ENCODE measurements at places on chromosomes 16 and 17.

DNA sequence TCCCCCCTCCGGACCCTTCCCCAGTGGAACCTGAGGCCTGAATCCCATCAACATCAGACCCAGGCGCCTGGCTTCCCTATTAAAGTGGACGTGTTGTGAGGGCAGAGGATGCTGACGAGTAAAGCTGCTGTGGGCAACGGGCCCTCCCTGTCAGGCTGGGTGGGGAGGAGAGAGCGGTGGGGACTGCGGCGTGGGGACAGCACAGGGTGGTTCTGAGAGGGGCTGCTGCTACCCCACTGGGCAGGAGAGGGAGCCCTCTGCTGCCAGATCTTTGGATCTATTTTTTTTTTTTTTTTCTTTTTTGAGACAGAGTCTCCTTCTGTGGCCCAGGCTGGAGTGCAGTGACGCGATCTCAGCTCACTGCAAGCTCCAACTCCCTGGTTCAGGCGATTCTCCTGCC is 5.9 kb downstream of the CA5A start:
- DNase-seq, result no peak

DNA sequence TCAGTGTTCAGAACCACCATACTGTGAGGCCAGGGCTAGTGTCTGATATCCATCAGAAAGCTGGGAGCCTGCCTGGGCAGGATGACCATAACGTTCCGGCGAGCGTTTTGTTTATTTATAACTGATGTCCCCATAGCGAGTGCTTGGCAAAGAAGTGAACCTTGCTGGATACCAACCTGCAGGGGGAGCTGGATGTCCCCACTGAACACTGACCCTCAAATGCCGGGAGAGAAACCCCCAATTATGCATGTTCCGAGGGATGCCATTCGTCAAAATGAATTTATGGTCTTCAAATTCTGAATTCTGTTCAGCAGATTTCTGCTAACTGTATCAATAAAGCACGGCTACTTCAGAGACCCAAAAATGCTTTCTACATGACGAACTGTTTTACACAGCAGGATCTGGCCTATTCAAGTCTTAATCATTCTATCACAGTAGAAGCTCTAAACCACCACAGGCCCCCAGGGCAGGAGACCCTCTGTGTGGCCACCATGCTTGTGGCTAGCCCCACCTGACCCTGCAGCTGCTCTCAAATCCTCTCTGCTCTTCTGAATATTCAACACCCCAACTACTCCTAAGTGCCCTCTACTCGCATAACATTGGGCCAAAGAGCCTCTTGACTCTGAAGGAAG is 15.2 kb downstream of the MED24 start:
- DNase-seq, result no peak

GRCh38 chr17:80219013-80219762 is 945 bp downstream of the SGSH start:
- DNase-seq, result peak; percentile 91

- DNase-seq, result no peak
Measured at GRCh38 chr16:49483251-49483650, 109.6 kb downstream of the C16orf78 start.

- no peak for DNase-seq
Measured at GRCh38 chr16:64469906-64470702, 651.8 kb downstream of the CDH11 start.

DNA sequence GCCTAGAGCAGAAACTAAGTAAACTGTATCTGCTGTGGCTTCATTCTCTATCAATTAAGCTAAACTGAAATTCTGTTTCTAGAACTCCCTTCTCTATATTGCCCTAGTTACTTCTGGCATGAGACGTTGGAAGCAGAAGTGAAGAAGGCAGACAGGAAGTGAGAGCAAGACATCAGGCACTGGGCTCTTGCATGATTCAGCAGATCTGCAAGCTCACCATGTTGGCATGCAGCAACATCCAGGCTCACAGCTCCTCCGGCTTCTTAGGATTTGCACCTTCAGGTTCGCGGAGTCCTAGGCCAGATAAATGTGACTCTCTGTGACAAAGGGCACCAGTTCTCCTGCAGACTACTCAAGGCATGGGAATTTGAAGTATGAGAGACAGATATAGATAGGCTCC is 148.3 kb downstream of the CDH8 start:
- no peak for DNase-seq

DNA sequence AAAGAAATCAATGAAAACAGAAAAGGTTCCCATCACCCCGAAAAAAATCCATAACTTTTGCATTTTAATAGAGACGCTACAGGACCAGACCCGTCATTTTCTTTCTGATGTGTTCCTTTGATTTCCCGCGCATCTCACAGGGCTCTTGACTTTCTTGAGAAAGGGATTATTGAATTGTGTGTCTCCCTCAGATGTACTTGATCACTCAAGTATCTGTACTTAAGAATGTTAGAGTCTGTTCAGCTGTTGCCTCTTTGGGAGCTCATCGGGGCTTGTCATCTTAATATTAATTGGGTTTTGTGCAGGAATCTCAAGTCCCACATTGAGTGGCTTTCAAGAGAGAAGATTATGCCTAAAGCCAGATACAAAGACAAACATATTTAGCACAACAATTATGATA is 606.4 kb upstream of the SALL1 start:
- DNase-seq, result no peak

All from CD8-positive, alpha-beta memory T cell (primary cell).